ENCODE measurements at places on chromosomes 2 and 18.
A peak's percentile ranks its signal among the peaks of the same experiment; 100 is the strongest.

- no peak for DNase-seq
Measured at GRCh38 chr2:113996671-113997594, 107.0 kb downstream of the ACTR3 start.

GRCh38 chr2:226791056-226791486, 8.5 kb downstream of the IRS1 start:
- DNase-seq, result peak; percentile 65

- DNase-seq, result no peak
Measured at GRCh38 chr2:145752091-145752806, 1232.3 kb upstream of the ZEB2 start.

- no peak for DNase-seq
Measured at GRCh38 chr2:129904532-129905446, 74.7 kb upstream of the RAB6C start.

DNA sequence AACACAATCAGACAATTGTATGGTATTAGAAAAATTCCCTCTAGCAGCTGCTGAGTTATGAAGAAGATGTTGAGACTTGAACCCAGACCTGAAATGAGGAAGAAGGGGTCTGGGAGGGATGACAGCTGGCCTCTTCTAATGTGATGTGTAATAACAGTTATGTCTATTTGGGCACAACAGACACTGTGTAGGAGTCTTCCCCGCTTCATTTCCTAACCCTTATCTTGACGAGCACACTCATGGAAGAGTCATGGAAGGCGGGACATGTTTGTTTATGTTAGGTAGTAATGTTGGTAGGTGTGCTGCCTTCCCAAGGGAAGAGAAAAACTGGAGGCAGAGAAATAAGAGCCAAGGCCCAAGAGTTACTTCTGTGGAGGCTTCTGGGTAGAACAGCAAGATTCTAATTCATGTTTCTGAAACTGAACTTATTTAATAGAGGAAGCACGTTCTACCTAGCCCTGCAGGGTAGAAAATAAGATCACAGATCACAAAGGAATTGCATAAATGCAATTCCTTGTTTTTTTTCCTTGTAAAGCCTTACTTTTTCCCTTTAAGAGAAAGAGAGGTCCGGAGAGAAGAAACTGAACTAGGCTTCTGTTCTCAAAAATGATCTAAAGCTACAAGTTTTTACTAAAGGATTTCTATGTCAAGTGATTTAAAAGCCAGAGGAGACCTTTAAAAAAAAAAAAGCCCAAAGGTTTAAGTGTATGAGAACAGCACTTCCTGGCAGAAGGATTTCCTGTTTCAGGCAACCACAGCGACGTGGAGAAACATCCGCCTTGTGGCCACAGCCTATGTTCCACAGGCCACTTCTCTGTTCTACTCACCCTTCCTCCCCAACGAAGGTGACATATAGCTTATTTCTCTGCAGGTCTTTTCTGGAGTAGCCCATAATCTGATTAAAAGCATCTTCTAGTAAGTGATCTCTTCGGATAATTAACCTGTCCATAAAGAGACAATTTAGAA, 68.5 kb upstream of the STK17B start:
- DNase-seq, result no peak

DNA sequence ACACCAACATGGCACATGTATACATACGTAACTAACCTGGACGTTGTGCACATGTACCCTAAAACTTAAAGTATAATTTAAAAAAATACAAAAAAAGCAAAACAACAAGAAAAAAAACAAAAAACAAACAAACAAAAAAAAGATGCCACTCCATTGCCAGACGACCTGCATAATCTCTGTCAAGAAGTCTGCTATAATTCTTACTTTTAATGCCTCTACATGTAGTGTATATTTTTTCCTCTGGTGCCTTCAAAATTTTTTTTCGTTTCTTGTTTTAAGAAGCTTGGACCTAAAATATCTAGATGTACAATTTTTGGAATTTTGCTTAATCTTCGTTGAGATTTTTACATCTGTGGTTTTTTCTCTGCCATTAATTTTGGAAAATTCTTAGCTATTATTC, 235.6 kb upstream of the ZNF521 start:
- DNase-seq, result no peak

DNA sequence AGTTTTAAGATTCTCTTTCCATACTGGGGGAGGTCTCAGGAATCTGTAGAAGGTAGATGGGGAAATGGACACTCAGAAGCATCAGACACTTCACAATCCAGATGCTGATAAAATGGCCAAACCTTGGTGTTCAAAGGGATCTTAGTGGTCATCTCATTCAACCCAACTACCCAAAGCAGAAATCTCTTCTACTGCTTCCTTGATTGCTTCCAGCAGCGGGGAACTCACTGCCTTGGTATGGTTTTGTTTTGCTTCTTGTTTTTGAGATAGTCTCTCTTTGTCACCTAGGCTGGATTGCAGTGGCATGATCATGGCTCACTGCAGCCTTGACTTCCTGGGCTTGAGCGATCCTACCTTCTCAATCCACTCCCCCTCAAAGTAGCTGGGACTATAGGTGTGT, 39.3 kb upstream of the PTMA start:
- no peak for DNase-seq

- no peak for DNase-seq
Measured at GRCh38 chr2:216810399-216811160, 49.3 kb downstream of the TNP1 start.

DNA sequence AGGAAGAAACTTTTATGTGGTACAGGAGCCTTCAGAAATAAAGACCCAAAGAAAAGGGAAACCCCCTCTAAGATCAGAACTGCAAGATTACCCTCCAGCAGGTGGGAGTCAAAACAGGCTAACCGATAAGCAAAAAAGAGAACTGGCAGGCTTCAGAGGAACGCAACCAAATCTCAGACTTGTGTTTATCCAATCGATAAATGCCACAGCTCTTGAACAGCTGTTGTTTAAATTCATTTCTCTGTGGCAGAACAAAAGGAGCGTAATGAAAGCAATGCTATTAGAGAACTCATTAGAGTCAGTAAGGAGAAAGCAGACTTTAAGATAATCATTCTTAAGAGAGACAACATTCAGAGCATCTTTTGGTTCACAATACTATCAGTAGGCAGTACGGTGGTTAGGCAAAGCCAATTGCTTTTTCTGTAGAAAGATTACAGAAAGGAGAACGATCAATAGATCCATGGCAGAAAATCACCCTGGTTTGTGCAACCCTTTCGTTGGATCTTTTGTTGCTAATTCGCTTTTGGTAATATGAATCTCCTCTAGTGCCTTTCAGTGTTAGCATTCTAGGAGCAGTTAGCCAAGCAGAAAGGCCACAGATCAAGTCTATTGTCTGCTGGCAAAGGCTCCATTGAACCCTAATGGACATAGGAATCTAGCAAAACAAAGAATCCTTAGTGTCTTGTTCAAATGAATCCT, 476.4 kb upstream of the CHST9 start:
- DNase-seq, result no peak

DNA sequence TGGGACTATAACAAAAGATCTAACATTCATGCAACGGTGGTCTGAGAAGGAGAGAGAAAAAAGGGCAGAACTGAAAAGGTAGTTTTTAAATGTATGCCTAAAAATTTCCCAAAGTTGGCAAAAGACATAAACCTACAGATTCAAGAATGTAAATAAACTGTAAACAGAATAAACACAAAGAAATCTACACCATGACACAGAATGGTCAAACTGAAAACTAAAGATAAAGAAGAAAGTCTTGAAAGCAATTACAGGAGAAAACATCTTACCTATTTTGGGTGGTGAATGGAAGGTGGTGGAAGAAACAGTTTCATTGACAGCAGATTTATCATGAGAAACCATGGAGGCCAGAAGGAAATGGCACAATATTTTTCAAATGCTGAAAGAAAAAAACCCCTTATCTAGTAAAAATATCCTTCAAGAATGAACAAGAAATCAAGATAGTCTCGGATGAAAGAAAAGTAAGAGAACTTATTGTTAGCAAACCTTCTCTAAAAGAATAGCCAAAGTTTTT, 35.6 kb upstream of the ZNF397 start:
- DNase-seq, result no peak

GRCh38 chr2:12587729-12588522, 128.8 kb upstream of the TRIB2 start:
- DNase-seq, result peak; percentile 64

DNA sequence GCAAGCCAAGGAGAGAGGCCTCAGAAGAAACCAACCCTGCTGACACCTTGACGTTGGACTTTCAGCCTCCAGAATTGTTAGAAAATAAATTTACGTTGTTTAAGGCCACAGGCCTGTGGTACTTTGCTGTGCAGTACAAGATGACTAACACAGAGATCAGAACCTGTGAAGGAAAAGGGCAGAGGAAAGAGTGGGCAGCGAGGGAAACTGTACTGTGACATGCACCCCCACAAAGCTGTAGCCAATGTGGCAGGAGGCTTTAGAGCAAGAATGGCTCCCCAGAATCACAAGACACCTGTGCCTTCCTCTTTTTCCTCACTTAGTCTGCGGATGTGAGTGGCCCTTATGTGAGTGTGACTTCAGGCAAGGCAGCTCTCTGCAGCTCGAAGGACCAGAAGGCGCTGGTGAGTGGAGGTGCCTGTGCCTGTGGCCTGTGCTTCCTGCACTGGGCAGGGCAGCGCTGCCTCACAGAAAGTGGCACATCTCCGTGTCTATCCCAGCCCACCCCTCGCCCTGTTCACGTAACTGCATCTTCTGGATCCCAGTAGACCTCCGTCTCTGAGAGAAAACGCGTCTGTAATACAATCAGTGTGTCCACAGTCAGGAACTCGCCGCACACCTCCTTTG, 89.5 kb downstream of the MRPS9 start:
- DNase-seq, result no peak

GRCh38 chr2:98730707-98731040, 258 bp downstream of the MGAT4A start:
- no peak for DNase-seq

DNA sequence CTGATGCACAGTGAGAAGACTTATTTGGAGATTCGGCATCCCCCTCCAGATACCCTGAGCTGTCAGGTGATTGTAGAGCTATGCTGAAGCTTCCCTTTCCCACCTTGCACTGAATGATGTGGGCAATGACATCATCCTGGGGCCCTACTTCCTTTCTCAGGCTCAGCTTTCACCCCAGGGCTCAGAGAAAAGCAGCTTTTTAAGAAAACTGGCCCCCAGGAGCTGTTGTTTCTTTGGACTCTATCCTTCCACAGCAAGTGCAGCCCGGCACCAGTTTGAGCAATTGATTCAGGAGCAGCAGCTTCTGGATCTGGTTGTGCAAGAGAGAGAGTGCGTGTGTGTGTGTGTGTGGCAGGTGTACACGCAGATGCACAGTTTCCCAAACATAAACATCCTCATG, 251.3 kb downstream of the ANAPC1 start:
- DNase-seq, result no peak

GRCh38 chr18:22337306-22337705, 80.4 kb downstream of the CTAGE1 start:
- no peak for DNase-seq

- peak; percentile 79 for DNase-seq
Measured at GRCh38 chr18:57819671-57820460, 16.8 kb upstream of the ATP8B1 start.

DNA sequence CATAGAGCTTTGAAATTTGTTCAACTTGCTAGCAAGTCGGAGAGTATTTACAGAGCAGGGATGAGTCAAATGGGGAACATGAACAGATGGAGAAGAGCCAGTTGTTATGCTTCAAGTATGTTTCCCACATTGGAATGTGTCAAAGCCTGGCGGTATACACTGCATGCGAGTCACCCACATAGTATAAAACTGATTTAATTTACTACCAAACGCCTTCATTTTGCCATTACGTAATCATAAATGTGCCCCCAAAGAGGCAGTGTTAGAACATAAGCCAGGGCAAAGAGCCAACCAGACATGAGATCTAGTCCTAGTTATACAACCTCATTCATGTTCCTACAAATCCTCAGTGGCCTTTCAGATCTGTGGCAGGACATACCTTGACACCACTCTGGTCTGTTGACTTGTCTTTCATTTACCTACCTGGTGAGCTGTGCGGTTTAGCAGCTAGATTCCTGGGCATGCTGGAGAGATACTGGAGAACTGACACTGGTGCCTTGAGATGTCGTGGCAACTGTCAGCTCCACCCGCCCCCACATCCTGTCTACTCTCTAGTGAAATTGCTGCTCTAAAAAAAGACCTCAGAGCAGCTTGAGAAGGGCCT, 21.7 kb upstream of the NRP2 start:
- DNase-seq, result peak; percentile 86

DNA sequence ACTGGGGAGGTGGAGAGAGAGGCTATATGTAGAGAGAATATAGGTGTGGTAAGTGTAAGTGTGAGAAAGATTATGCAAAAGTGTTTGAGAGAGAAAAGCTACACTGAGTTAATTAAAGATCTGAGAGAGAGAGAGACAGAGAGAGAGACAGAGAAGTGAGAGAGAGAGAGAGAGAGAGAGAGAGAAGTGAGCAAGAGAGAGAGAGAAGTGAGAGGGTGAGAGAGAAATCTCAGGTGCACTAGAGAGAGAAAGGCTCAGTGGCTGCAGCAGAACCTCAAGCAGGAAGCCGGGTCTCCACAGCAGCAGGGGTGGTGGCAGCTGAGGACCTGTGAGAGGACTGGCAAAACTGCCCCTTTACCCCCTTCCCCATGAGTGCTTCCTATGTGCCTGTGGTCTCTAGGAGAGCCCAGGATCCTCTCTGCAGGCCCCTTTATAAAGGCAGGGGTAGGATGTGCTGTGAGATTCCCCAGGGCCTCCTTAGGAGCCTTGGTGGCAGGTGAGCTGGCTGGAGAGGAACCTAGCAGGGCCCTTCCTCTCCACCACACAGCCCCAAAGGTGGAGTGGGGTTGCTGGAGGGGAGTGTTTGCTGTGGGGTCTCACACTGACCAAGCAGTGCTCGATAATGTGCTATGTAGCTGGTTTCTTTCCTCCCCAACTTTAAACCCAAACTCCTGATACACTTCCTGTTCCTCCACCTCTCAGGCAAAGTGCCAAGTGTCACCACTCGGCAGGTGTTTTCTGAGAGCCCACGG, 52.6 kb downstream of the SLC4A5 start:
- no peak for DNase-seq

DNA sequence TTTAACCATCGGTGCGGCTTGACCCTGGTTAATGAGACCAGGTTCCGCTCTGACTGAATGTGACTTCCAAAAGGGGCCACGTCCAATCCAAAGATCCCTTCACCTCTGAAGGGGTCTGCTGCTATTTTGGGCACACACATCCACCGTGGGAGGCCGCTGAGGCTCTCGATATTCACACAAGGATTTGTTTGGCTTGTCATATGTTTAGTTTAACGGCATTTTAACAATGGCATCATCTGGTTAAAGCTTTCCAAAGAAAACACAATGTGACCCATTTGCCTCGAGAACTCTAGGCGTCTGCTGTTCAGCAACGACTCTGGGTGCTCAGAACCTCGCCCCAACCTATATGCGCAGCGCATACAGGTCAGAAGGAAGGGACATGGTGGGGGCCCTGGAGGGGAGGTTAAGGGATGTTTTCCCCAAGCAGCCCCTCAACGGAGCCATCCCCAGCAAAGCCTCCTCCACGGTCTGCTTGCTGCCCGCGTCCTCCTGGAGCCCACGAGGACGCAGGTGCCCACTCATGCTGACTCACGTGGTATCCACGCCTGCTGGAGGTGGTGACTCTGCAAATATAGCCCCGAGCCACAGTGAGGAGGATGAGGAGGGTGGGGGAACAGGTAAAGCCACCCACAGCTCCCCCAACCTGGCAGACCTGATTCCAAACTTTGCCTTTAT, 260.3 kb downstream of the HDAC4 start:
- DNase-seq, result no peak

GRCh38 chr2:1501038-1501851, 88.0 kb downstream of the TPO start:
- DNase-seq, result no peak

- DNase-seq, result no peak
Measured at GRCh38 chr18:64991102-64991501, 759.7 kb upstream of the CDH7 start.
